IMR-90 (cell line): ENCODE measurements at places on chromosomes 7 and 10. TPM values are rescaled to one million over a fixed set of nuclear protein-coding genes. Genes with fewer than 3 reads are reported as not detected.

DNA sequence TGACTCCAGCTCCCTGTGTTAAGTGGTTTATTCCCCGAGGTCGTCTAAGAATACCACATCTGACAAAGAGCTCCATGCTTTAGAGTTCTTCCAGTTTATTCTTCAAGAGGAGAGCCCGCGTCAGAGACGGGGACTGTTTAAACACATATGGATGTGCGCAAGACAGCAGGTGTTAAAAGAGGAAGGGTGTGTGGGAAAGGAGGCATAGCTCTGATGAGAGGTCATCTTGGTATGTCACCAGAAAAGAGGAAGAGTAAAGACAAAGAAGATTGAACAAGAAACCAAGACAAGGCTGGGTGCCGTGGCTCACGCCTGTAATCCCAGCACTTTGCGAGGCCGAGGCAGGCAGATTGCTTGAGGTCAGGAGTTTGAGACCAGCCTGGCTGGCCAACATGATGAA lies 258.7 kb downstream of the CCDC3 start:
- H3K27ac ChIP-seq: no peak overlapping the region
- no peak overlapping the region for H3K4me3 ChIP-seq
- H3K27me3 ChIP-seq: peaks cover 2% of the 10 kb centered on the region; the same call in 1 of the 2 replicates
- no peaks in the 10 kb centered on the region for H3K36me3 ChIP-seq
- DNase-seq: no peak

DNA sequence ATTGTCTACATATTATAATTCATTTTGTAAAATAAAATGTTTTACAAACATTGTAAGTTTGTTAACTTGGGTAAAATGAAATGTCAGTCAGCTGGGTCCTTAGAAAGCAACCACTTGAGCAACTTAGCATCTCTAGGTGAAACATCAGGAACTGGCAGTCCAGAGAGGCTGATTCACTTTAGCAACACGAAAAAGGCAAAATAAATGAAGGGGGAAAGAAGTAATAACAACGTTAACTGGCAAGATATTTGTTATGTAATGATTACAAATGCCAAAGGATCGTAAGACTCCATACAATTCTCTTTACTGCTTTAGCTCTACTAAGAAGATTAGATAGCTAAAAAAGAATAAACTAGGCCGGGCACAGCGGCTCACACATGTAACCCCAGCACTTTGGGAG lies 5.0 kb downstream of the PDZD8 start:
- H3K4me1 ChIP-seq: no peaks in the 10 kb centered on the region
- DNase-seq: peak; percentile 66

GRCh38 chr7:49660170-49660783 lies 113.2 kb upstream of the VWC2 start:
- H3K4me3 ChIP-seq: no peak overlapping the region
- no peak for DNase-seq
- no peaks in the 10 kb centered on the region for H3K4me1 ChIP-seq
- no peak overlapping the region for H3K27ac ChIP-seq

DNA sequence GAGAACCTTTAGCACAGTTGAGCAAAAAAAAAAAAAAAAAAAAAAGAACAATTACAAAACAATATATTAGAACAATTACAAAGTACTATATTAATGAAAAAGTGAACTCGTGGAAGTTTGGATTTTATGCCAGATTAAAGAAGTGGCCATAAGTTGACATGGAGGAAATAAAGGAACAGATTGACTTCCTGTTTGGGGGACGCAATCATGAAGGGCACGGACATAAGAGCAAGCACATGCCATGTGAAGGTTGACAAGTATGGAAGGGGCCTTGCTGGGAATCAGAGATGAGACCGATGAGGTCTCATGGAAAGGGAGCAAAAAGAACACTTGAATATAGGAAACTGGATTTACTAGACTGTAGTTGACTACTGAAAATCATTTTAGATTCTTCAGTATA lies 61.7 kb downstream of the ICA1 start:
- H3K4me3 ChIP-seq: no peak overlapping the region
- peaks cover 2% of the 10 kb centered on the region; the same call in 1 of the 2 replicates for H3K27me3 ChIP-seq
- H3K36me3 ChIP-seq: no peaks in the 10 kb centered on the region
- H3K27ac ChIP-seq: no peak overlapping the region
- no peaks in the 10 kb centered on the region for H3K4me1 ChIP-seq

DNA sequence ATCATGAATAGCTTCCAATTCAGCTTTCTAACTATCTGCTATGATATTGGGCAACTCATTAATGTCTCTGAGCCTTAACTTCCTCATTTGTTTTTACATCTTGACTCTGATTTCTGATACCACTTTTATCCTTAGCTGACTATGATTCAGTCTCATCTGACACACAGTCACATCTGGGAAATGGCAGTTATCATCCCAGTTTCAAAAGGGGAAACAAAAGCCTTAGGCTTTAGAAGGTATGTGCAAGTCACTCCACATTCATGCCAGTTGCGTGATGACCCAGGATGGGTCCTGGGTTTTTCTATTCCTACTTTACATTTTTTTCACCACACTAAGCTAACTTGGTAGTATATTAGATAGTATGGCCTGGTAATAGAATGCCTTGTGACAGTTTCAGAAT lies 12.7 kb downstream of the SCIN start:
- H3K27ac ChIP-seq: no peak overlapping the region
- H3K36me3 ChIP-seq: no peaks in the 10 kb centered on the region
- H3K4me3 ChIP-seq: no peak overlapping the region
- no peaks in the 10 kb centered on the region for H3K4me1 ChIP-seq
- no peak for DNase-seq

DNA sequence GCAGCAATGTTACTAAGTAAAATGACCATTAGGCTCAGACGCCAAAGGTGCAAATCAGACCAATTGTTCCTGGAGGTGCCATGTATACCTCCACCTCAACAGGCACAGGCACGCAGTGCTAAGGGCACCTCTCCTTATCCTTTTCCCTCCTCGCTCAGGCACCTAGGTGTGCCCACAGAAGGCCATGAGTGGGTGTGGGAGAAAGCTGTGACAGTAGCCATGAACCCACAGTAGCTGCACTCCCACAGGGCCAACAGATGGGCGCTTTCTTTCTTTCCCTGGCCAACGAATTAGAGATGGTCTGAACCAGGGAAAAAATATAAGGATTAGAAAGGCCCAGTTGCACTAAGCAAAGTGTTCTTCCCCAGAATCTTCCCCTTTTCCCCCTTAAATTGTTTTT lies 15.5 kb upstream of the TNS3 start:
- peaks cover 22% of the 10 kb centered on the region for H3K4me1 ChIP-seq
- no peak for DNase-seq
- no peaks in the 10 kb centered on the region for H3K36me3 ChIP-seq
- H3K27me3 ChIP-seq: no peaks in the 10 kb centered on the region
- H3K4me3 ChIP-seq: no peak overlapping the region

DNA sequence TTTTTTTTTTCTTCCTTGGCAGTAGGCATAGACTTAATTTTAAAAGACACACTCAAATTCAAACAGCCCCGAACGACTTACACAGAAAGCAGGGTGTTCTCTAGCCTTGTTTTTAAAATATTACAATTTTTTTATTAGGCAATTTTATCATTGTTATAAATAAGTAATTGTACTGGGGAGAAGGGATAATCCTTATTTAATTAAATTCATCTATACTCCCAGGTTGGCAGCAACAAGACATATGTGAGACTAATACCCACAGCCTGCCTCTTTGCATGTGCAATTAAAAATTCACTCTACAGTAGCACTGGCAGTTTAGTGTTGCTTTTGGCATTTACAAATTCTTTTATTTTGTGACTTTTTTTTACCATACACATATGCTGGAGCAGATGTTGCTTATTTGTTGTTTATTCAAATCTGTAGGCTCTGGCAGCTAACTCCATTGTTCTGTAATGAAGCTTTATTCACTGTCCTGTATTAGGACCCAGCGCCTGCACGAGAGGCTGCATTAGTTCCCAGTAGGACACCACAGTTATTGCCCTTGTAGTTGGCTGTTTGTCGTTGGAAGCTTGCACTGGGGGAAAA lies 84.9 kb upstream of the PPP1R17 start:
- no peak overlapping the region for H3K4me3 ChIP-seq
- no peak overlapping the region for H3K27ac ChIP-seq
- H3K36me3 ChIP-seq: no peaks in the 10 kb centered on the region

Gene PRLHR
- total RNA-seq: not detected in 2 replicates

Gene TMEM178B
- total RNA-seq: under 0.01 TPM in 2 replicates
